ENCODE measurements at places on chromosomes 5 and 9. TPM values are rescaled to one million over a fixed set of nuclear protein-coding genes. Genes with fewer than 3 reads are reported as not detected.

- H3K4me1 ChIP-seq: no peaks in the 10 kb centered on the region
- DNase-seq: no peak
- no peak overlapping the region for H3K27ac ChIP-seq
- H3K27me3 ChIP-seq: no peaks in the 10 kb centered on the region
- H3K4me3 ChIP-seq: no peak overlapping the region
Observed at GRCh38 chr9:13351778-13352386, 72.4 kb upstream of the MPDZ start.

FAM200C gene
- total RNA-seq: 1.3 TPM

SCGB3A2 gene
- total RNA-seq: not detected

DNA sequence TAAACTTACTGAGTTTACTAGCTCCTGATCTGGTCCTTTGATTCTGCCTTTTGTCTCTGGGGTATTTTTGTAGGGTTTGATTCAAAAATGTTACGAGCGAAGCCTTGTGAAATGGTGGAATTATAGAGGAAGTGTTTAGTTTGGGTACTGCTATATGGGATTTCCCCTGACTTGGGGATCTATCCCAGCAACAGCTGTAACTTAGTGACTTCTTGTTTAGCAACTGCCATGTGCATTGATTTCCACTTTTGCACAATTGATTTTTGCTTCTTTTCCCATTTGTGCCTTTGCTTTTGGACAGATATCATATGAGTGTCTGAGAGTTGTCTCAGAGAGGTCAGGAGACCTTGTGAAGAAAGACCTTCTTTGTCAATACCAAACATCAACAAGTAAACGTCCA, 248.5 kb upstream of the DAP start:
- no peak overlapping the region for H3K4me3 ChIP-seq
- no peaks in the 10 kb centered on the region for H3K36me3 ChIP-seq
- no peaks in the 10 kb centered on the region for H3K27me3 ChIP-seq
- DNase-seq: no peak

DNA sequence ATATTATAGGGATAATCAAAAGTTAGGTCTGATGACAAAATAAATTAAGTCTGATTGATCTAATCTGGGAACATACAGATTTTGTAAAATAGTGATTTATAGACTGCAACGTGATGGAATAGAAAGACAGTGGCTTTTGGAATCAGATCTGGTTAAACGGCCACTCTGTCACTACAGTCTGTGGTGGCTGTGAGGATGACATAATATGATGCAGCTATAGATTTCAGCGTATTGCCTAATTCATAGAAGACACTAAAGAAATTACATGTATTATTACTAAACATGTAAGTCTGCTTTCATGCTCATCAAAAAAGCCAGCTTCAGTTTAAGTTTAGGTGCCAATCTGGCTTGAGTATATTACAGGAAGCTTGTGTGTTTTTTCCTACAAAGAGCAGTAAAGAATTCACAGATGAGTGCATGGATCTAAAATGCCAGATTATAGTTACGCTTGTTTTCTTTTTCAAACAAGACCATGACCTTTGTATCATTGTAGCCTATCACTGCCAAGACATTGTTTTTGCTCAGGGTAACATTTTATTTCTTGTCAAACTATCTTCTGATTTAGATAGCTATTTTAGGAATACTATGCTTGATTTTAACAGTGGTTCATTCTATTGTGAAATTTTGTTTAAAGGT, 25.7 kb downstream of the CPEB4 start:
- H3K36me3 ChIP-seq: peaks cover 5% of the 10 kb centered on the region
- no peak overlapping the region for H3K4me3 ChIP-seq
- H3K4me1 ChIP-seq: no peaks in the 10 kb centered on the region

GRCh38 chr5:107293541-107294210, 377.1 kb downstream of the EFNA5 start:
- no peak overlapping the region for H3K27ac ChIP-seq
- H3K36me3 ChIP-seq: no peaks in the 10 kb centered on the region
- no peak overlapping the region for H3K4me3 ChIP-seq
- no peak for DNase-seq
- peaks cover 10% of the 10 kb centered on the region for H3K4me1 ChIP-seq

NFX1 gene
- total RNA-seq: 33.7 TPM

GRCh38 chr9:8832955-8833354, 1033.4 kb upstream of the DMAC1 start:
- H3K4me1 ChIP-seq: no peaks in the 10 kb centered on the region
- DNase-seq: no peak
- H3K36me3 ChIP-seq: no peaks in the 10 kb centered on the region
- H3K4me3 ChIP-seq: no peak overlapping the region
- no peak overlapping the region for H3K27ac ChIP-seq
- peaks cover 1% of the 10 kb centered on the region for H3K27me3 ChIP-seq

CCNJL gene
- not detected for total RNA-seq

DNA sequence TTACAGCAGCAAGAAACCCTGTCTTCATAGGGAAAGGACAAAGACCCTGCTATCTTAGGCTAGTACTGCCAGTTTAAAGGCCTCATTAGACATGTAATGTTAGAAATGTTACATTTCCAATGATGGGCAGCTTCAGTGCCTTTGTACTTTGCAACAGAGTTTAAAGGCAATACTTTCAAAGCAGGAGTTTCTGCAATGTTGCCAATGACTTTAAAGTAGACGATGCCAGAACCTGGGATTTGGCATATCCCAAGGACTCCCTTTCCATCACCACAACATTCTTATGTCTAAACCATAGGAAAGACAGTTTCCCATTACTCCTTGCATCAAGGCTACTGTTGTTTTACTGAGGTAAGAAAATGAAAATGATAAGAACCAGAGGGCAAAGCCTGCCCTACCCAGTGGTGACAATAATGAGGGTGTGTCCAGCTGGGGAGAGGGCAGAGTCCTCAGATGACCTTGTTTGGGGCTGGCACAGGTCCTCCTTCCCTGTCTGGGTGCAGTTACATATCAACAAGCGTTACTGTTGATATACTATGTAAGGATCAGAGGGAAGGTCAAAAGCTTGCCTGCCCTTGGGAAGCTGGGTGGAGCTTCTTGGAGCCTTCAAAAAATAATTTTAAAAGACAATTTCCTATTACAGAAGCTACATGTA, 27.5 kb upstream of the MLANA start:
- no peaks in the 10 kb centered on the region for H3K36me3 ChIP-seq
- H3K4me1 ChIP-seq: no peaks in the 10 kb centered on the region
- H3K27ac ChIP-seq: no peak overlapping the region
- no peaks in the 10 kb centered on the region for H3K27me3 ChIP-seq
